ENCODE measurements at places on chromosomes 4 and X.

- no peak for DNase-seq
These were observed 203.0 kb downstream of the MAB21L2 start for GRCh38 chr4:150784939-150785338.

DNA sequence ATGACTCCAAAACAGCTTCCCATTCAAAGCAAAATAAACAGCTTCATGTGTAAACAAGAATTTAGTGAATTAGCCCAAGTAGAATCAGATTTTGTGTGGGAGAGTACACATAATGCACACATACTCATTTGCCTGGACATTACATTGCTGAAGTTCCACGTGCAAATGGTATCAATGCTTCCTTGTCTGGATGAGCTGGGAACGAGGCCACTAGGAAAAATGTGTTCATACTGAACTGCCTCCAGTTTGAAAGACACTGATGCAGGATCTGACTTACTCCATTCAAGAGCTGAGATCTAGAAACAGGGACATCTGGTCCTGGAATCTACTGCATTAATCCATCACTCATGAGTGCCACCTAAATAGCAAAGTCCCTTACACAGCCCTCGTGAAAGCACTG is 228.0 kb downstream of the APBB2 start:
- DNase-seq: no peak

GRCh38 chrX:85611926-85612325 is 232.5 kb upstream of the POF1B start:
- no peak for DNase-seq

GRCh38 chrX:49272421-49272820 is 2.8 kb downstream of the PPP1R3F start:
- no peak for DNase-seq

DNA sequence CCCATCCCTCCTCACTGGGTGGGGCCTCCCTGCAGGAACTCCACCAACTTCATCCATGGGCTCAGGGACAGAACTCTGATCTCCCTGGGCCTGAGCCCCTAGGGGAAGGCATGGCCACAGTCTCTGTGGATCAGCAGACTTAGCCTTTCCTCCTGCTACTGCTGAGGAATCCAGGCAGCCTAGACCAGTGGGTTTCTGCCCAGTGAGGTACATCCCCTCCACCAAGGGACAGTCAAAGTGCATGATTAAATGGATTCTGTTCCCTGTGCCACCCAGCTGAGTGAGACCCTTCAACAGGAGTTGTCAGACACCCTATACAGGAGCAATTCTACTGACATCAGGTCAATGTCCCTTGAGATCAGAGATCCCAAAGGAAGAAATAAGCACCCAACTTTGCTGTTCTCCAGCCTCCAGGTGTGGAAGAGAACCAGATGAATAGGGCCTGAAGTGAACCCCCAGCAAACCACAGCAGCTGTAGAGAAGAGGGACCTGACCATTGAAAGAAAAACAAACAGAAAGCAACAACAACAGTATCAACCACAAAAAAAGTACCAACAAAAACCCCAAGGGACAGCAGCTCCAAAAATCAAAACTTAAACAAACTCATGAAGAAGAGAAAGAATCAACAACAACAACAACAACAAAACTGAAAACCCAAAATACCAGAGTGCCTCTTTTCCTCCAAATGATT is 84.8 kb downstream of the CHIC1 start:
- no peak for DNase-seq

DNA sequence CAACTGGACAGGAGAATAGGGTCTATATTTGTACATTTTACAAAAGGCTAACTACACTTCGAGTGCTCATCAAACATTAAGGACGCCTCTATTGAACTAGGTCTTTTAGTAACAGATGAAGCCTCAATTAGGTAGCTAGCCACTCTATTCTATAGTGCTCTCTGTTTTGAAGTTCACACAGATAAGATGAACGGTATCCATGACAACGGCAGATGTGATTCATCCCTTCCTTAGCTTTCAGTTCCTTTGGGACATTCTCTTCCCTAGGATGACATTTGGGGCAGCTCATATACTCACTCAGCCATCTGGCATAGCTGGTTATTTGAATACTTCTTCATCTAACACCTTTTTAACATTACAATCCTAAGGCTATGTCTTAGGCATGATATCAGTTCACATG is 62.4 kb upstream of the WDFY3 start:
- no peak for DNase-seq

GRCh38 chrX:136193771-136194170 is 46.4 kb downstream of the FHL1 start:
- DNase-seq: no peak
